ENCODE measurements at places on chromosomes 2 and 18.
A peak's percentile ranks its signal among the peaks of the same experiment; 100 is the strongest.

DNA sequence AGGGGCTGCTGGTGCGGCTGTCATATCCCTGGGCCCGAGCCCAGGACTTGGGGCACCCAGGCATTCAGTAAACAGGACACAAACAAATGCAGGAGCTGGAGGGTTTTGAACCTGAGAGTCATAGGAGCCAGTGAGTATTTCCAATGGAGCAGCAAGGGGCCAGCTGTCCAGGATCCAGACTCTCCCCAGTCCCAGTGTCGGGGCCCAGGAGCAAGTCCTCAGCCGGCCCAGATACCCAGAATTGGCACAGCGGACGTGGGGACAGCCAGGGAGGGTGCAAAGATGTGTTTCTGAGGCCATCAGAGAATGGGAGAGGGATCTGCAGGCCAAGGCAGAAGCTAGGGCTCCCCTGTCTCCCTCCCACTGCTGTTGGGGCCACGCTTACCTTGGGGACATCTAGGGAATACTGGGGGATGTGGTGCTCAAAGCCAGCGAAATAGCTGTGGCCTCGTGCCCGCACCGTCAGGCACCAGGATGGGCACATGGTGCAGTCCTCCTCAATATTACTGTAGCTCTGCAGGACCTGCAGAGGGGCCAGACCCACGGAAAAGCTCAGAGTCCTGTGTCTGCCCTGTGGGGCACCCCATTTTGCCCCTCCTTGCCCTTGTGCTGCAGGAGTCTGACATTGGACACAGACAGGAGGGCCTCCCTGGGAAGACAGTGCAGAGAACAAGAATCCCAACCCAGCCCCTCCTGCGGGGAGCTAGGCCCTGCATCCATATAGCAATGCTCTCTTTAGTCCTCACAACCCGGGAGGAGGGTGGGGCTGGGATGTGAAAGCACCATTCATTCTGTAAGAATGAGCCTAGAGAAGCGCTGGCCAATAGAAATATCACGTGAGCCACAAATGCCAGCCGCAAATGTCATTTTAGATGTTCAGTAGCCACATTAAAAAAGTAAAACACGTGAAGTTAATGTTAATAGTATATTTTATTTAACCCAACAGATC is 15.4 kb downstream of the CFAP65 start:
- DNase-seq = no peak

DNA sequence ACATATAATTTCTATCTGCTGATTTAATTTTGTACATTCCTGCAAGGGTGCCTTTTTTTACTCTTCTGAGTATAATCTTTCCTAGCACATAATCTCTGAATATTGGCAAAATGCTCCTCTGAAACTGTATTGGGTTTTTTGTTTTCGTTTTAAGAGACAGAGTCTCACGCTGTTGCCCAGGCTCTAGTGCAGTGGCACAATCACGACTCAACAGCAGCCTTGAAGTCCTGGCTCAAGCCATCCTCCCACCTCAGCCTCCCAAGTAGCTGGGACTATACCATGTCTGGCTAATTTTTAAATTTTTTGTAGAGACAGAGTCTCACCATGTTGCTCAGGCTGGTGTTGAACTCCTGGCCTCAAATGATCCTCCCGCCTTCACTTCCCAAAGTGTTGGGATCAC is 104.9 kb downstream of the SPTBN1 start:
- no peak for DNase-seq

GRCh38 chr2:236904389-236905263 is 181.1 kb upstream of the COPS8 start:
- DNase-seq = no peak

GRCh38 chr2:238133499-238134392 is 4.7 kb upstream of the KLHL30 start:
- peak; percentile 30 for DNase-seq

DNA sequence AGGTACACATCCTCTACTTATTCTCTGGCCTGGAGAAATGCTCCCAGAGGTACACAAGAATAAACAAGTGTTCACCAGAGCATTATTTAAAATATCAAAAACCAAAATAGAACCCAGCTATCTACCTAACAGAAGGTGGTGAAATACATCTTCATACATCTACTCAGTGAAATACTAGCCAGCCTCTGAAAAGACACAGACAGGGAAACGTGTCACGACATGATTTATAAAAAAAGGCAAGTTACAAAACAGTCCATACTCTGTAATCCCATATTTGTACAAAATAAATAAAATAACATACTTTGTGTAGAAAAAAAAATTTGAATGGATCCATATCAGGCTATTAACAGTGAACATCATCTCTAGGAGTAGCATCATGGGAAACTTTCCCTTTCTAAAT is 38.2 kb downstream of the KANSL3 start:
- DNase-seq = no peak

GRCh38 chr2:66429693-66430504 is 5.0 kb upstream of the MEIS1 start:
- DNase-seq = no peak

DNA sequence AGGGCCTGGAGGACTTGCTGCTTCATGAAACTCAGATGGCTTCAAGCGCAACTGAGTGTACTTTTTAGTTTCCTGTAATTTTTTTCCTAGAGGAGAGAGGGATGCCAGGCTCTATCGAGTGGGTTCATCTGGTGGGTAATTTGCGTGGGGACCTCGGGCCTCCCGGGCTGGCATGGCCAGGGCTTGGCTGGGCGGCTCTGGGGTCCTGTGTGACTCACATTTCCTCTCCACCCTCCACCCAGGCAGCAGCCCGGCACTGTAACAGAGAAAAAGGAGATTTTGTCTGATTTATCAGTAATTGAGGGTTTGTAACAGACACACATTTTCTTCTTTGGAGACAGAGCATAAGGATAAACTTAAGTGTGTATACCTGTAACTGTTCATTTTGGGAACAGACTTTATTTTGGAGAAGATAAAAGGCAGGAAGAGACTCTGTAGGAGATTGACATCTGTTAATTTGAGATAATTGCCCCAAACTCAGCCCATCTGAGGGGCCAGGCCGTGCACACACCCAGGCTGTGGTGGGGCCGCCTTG is 64.3 kb downstream of the NFATC1 start:
- DNase-seq = no peak

DNA sequence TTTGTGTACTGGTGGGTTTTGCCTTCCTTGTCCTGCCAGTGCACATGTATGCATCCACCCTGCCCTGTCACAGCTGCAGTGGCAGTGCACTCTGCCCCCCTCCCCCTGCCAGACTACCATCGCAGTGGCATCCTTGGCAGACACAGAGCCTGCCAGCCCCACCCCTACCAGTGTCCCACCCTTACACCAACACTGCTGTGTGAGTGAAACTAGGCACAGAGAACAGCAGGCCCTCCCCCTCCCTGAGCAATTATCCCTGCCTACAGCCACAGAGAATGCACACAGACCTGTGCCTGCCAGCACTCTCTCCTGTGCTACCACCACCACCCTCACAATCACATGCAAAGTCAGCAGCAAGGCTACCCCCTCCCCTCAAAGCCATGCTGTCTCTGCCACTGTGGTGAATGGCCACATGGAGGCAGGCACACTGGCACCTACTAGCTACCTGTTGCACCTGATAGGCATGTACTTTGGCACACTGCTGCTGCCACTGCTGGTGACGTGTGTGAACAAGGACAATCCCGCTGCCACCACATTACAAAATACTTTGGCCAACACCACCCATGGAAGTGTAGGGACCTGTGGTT is 239.8 kb downstream of the CALCRL start:
- DNase-seq = no peak

- no peak for DNase-seq
Observed at GRCh38 chr2:146652311-146652710, 1192.5 kb upstream of the ACVR2A start.

GRCh38 chr2:134411279-134411827 is 157.5 kb downstream of the MGAT5 start:
- DNase-seq = peak; percentile 63

GRCh38 chr2:10048501-10049171 is 5.3 kb downstream of the KLF11 start:
- DNase-seq = peak; percentile 44

DNA sequence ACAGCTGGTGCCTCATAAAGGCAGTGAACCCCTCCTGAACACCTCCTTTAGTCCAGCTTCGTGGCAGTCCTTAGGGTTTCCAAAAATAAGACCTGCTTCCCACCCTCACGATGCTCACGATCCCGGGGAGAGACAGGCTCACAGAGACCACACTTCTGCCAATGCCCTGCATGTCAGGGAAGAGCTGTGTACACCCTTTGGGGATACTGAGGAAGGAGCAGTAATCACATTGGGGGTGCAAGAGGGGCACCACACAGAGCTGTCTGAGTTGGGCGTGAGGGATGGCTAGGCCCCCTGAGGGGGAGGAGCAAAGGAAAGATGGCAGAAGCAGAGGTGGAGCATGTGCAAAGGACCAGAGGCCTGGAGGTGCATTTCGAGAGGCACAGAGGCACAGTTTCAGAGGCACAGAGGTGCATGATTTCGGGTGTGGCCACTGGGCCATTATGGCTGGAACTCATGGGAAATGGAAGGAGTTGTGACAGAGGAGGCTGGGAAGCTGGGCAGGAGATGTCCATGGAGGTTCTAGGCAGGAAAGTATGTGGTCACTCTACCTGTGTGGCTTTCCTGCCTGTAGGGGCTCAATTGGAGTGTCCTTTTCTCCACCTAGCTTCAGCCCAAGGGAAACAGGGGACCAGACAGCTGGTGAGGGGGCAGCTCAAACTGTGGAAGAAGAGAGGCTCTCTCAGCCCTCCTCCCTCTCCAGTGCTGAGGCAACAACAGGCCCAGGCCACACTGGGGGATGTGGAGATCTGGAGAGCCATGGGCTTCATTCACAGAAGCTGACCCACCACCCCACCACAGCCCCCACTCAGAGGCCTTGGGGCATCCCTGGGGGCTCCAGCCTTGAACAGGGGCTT is 115.9 kb downstream of the CAPN13 start:
- no peak for DNase-seq

DNA sequence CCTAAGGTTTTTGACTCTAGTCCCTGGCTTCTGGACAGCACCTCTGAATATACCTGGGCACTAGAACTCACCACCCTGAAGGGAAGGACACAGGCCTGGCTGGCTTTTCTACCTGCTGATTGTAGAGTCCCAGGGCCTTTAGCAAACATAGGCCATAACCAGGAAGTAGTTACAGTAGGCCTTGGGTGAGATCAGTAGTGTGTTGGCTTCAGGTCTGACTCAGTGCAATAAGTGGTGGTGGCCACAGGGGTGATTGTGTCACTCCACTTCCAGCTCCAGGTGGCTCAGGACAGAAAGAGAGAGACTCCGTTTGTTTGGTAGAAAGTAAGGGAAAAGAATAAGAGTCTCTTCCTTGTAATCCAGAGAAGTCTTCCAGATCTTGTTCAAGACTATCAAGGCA is 101.7 kb upstream of the LGALSL start:
- DNase-seq = no peak

DNA sequence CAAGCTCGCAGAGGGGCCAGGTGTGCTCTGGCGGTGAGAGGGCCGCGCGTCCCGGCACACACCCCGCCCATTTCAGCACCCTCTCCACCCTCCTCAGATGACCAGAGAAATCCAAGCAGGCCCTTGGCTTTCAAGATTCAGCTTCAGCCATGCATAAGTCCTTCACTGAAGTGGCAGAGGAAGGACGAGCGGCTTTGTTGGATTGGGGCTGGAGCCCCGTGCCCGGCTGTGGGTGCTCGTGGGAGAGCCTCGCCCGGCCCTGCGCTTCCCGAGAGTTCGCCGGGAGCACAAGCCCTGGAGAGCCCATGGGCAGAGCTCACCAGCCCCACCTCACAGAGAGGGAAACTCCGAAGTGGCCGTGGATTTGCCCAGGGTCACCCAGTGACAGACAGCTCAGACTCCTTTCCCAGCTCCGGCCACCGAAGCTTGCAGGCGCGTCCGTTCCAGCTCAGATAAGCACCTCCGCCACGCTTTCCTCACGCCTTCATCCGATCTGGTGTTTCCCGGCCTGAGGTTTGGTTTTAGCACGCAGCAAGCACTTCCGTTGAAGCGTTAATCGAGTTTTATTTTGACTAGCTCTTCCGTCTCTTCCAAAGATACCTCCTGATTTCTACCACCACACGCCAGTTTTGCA is 45.6 kb upstream of the MTCL1 start:
- no peak for DNase-seq

GRCh38 chr2:174771631-174772471 is 7.6 kb upstream of the CHRNA1 start:
- peak; percentile 80 for DNase-seq

DNA sequence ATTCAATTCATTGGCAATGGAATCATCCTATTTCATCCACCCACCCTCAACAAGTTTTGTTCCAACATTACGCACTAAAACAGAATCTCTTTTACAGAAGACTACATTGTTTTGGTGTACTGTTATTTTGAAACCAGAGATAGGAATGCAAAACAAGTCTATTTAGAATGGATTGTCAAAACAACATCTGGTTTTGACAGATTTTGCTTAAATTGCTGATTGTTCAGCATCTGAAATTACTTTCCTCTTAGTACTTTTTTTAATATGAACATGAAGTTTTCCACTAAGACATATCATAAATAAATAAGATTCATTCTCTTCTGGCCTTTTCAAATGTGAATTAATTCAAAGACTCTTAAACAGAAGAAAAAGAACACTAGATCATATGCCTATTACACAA is 323.9 kb upstream of the TFPI start:
- DNase-seq = no peak

GRCh38 chr2:30752811-30753210 is 54.4 kb downstream of the CAPN13 start:
- DNase-seq = no peak

GRCh38 chr2:71477231-71477691 is 23.9 kb downstream of the DYSF start:
- DNase-seq = no peak

- no peak for DNase-seq
Observed at GRCh38 chr18:48922801-48923730, 27.7 kb downstream of the SMAD7 start.

- no peak for DNase-seq
Observed at GRCh38 chr2:100756704-100757103, 63.2 kb upstream of the NPAS2 start.

DNA sequence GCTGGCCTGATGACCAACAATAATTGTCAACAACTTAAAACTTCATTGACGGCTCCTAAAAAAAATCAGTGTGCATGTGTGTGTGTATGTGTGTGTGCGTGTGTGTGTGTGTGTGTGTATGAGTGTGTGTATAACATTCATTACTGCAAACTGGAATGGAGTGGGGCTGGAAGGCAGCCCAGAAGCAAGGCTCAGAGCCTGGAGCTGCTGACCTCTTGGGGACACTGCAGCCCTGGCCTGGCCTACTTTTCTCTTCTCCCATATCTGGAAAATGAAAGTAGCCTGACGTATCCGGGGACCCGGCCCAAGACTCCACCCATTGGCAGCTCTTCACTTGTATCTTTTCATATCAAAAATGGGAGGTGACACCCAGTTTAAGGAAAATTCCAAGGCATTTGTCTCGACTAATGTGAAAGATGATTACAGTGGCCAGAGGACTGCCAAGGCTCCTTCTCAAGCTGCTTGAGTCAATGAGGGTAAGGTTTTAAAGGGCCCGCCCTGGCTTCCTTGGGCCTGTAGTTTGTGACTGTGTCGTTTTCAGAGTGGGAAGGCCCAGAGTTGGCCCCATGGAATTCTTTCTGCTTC is 72.4 kb upstream of the IL1R1 start:
- no peak for DNase-seq

GRCh38 chr2:908568-908967 is 42.1 kb upstream of the SNTG2 start:
- no peak for DNase-seq

All from BE2C (cell line).